ENCODE measurements at places on chromosomes 4 and X.

- no peak for DNase-seq
Observed at GRCh38 chrX:42028109-42028508, 104.8 kb upstream of the CASK start.

- no peak for DNase-seq
Observed at GRCh38 chr4:46388857-46389256, 1.1 kb downstream of the GABRA2 start.

GRCh38 chr4:15027921-15028435 is 25.7 kb downstream of the CPEB2 start:
- DNase-seq = no peak

GRCh38 chr4:154164931-154165839 is 326.4 kb downstream of the DCHS2 start:
- no peak for DNase-seq

GRCh38 chrX:69961365-69962072 is 88.2 kb downstream of the AWAT2 start:
- no peak for DNase-seq

DNA sequence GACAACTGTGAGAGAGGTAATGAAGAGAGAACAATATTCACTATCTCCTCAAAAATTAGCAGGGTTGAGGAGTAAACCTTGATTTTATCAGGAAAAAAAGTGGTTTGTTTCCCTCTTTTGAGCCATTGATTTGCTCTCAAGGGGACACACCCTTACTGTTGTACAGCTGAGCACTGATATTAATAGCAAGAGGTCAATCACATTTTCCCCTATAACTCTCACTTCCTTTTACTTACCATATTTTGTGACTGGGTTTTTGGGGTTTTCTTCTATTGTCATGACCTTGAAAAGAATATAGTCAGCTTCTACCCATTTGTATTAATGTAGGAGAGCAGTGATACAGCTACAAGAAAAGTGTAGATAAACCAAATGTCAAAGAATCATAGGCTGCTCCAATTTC is 70.2 kb upstream of the LONRF3 start:
- DNase-seq = no peak

- no peak for DNase-seq
Observed at GRCh38 chr4:106273831-106274230, 42.2 kb downstream of the TBCK start.

- no peak for DNase-seq
Observed at GRCh38 chrX:57977992-57978391, 67.7 kb upstream of the ZXDA start.

DNA sequence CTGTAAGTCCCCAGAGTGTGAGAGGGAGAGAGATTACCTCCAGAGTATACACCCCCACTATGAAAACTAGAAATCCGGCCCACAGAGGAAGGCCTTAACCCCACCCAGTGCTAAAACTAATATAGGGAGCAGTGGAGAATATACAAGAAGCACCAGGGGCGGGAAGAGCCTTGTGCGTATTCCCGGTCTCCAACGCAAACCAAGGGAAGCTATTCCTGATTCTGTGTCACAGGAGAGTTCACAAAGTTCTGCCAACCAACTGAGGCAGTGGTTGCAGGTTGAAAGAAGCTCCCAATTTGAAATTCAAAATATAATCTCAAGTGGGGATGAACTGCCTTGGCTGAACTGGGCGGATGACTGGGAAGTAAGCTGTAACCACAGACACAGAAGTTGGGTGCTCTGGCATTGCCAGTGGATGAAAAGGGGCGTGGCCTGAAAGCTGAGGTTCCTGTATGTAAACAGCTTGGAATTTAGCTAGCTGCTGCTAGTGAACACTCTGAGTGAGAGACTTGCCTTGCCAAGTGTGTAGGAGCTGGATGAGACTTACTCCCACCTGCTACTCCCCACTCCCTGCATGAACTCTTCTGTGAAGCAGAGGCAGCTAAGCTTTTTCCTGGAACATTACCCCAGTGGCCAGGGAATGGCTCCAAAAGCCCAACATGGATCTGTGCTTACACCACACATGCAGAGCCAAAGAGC is 32.7 kb downstream of the ELF2 start:
- no peak for DNase-seq

DNA sequence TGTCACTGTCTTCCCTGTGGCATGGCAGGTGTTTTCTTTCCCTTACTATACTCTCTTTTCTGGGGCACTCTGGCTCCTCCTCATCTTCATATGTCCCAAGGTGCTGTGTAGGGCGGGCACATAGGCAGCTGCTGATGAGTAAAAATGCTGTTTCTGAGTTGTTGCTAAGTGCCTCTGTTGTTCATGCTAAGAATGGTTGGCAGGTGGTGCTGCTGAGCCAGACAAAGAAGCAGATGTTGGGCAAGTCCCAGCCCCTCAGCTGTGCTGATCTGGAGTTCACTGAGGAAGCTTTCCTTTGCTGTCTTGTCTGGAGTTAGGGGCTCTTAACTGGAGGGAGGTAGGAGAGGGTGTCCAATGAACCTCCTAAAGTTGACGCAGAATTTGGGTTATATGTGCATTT is 40.6 kb downstream of the HADH start:
- DNase-seq = no peak

- DNase-seq = no peak
Observed at GRCh38 chr4:141158219-141158618, 24.9 kb upstream of the RNF150 start.

DNA sequence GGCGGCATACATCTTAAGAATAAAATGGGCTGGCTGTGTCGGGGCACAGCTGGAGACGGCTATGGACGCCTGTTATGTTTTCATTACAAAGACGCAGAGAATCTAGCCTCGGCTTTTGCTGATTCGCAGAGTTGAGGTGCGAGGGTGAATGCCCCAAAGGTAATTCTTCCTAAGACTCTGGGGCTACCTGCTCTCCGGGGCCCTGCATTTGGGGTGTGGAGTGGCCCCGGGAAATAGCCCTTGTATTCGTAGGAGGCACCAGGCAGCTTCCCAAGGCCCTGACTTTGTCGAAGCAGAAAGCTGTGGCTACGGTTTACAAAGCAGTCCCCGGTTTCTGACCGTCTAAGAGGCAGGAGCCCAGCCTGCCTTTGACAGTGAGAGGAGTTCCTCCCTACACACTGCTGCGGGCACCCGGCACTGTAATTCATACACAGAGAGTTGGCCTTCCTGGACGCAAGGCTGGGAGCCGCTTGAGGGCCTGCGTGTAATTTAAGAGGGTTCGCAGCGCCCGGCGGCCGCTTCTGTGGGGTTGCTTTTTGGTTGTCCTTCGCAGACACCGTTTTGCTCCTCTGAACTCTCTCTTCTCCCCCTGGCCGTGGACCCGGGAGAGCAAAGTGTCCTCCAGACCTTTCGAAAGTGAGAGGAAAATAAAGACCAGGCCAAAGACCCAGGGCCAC is 1.9 kb downstream of the SHOX start:
- DNase-seq = no peak

DNA sequence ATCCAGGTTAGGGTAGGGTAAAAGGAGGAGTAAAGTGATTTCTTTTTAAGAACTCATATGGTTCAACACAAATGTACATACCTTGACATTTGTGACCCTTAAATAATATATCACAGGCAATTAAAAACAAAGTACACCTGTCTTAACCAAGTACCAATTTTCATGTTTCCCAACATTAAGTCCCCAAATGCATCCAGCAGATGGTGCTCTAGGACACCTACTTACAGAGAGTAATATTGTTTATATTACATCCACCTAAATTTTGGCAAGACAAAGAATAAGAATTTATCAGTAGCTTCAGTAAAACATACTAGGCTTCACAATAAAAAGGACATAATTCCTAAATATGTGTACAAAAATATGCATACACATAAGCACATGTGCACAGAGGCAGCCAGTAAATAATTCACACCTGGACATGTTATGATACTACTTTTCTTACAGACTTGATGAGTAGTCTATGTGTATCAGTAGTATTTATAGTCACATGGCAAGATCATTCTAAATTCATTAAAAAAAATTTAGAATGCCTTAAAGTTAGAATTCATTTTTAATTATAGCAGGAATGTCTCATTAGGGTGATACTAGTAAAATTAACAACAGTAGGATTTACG is 219.7 kb downstream of the DCLK2 start:
- no peak for DNase-seq

- DNase-seq = no peak
Observed at GRCh38 chr4:23991444-23991843, 101.6 kb upstream of the PPARGC1A start.

DNA sequence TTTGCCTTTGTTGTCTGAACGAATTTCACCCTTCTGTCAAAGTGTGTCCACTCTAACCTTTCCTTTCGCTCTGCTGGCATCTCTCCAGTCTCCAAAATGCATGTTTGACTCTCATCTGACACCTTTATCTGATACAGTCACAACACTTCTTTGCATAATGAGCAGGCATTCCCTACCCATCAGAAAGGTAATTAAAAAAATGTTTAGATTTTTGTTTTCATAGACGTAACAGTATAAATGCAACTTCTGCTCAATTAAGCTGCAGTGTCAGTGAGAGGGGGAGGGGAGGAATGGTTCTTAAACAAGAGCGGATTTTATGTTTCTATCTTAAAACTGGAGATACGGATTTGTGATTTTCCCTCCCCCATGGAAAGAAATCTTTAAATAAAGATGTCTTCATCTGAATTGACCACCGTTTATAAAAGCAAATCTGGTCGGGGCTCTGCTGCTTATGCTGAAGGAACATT is 70.2 kb downstream of the CXXC4 start:
- DNase-seq = no peak

DNA sequence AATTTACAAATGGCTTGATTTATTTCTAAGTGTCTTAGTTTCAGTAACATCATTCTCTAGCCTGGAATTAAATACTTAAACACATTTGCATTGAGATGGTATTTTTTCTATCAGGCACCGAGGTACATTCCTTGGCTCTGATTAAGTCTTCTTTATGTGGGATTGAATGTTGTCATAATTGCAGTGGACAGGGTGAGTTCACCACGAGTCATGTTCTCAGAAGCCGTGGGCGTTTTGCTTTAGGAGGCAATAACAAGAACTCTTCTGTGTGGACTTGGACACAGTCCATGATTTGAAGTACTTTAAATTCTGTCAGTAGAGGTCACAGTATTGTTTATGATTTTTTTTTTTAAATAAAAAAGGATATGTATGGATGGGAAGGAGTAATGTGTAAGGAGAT is 57.1 kb upstream of the EFHC2 start:
- no peak for DNase-seq

DNA sequence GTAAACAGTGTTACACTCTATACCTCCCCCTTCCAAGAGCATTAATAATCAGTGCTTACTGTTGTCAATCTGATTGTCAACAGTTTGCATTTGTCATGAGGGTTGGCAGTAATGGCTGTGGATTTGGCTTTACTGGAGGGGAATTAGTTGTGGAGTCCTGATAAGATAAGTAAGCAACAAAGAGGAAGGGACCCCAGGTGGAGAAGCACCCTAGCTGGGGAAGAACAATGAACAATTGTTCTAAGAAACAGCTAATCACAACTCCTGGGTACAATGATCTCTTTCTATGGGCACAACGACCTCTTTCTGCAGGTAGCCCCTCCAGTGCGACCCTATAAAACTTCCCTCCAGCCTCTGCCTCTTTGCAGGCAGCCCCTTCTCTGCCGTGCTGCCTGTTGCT is 53.2 kb upstream of the CDKN2AIP start:
- DNase-seq = no peak

DNA sequence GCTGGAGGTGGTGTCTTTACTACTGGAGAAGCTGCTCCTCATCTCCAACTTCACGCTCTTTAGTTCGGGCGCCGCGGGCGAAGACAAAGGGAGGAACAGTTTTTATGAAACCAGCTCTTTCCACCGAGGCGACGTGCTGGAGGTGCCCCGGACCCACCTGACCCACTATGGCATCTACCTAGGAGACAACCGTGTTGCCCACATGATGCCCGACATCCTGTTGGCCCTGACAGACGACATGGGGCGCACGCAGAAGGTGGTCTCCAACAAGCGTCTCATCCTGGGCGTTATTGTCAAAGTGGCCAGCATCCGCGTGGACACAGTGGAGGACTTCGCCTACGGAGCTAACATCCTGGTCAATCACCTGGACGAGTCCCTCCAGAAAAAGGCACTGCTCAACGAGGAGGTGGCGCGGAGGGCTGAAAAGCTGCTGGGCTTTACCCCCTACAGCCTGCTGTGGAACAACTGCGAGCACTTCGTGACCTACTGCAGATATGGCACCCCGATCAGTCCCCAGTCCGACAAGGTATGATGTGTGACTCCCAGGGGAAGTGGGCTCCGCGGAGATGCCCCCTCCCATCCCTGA is 634 bp downstream of the LRAT start:
- DNase-seq = no peak

- DNase-seq = no peak
Observed at GRCh38 chr4:38333219-38333618, 330.8 kb upstream of the KLF3 start.

- no peak for DNase-seq
Observed at GRCh38 chr4:94455081-94455480, 3.3 kb downstream of the PDLIM5 start.

DNA sequence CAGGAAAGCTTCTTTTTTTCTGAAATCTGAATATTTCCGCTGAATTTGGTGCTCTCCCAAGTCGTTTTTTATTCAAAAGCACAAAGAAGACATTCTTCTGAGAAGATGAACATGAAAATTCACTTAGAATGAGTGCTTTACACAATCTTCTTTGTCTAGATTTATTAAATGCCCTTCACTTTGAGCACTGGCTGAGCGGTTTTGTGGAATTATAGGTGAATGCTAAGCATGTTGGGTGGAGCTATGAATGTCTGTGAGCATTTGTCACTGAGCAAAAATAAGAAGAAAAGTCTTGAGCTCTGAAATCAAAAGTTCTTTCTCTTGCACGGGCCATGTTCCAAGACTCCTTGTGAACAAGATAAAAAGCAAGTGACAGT is 13.1 kb downstream of the GASK1B start:
- DNase-seq = no peak

DNA sequence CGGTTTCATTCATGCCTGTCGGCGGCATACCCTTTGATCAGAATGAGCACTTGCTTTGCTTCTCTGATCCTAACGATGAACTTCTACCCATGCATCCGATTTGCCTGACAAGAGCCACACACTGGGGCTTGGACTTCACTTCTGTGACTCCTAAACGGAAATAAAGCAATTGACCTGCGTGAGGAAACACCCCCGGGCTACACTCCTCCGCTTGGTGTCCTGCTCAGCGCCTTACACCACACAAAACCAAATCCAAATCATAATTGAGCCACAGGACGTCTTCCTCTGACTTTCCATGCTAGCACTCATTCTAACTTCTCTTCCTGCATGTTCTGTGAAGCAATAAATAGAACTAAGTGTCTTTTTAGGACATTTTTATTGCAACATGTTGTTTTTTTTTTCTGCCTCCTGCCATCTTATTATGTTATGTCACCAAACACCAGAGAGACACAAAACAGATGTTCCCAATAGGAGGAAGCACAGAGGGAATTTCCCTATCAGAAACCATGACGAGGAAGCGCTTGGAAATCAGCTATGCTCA is 110.8 kb upstream of the FAM9B start:
- no peak for DNase-seq

- DNase-seq = no peak
Observed at GRCh38 chr4:168317621-168318020, 931 bp downstream of the DDX60 start.

DNA sequence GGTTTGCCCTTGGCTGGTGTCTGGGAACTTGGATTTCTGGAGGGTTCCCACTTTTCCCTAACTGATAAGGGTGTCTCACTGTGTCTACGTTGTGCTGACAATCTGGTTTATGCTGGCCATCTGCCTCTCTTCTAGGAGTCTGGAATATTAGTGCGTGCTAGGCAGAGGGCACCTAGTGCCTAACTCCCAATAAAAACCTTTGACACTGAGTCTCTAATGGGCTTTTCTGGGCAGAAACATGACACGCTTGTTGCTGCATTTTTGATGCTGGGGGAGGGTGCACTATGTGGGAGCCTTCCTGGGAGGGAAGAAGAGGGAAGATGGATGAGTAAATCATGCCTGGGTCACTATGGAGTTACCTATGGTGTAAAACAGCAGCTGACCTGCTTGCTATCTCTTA is 16.3 kb upstream of the ZNF41 start:
- no peak for DNase-seq

Measured in cortex of kidney (tissue), 1 donor.